ENCODE measurements at places on chromosomes 16 and 17.

DNA sequence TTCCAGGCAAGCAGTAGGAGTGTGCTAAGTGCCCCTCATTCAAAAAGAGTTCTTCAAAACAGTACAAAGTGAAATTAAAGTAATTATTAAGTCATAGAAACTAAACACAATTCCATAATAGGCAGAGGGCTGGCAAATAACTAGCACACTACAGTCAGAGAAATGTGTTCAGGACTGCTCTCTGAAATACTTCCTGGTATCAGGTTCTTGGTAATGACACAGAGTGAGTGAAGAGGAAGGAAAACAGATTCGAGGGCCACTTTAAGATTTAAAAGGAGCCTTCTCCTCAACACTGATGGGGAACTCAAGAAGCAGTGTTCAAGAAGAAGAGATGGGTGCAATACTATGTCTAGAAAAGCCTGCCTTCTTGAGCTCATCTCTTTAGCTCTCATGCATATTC, 139.2 kb downstream of the TOX3 start:
- no peak for DNase-seq

DNA sequence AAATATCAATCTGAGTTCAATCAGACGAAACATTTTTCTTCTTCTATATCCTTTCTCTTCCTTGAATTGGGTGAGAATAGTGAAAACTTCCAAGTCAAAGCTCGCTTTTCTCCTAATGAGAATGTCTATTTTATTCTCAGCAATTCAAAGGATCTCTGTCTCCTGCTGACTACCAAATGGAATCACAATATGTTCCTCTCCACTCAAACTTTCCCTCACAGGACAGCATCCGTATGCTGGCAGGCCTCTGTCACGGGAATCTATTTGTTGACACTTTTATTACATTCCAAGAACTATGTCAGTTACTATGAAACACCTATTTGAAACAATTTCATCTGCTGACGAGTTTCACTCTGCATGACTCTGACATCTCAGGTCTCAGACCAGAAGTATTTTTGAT, 1196.6 kb downstream of the CDH11 start:
- no peak for DNase-seq

- no peak for DNase-seq
Observed at GRCh38 chr17:79752175-79752574, 21.4 kb downstream of the ENPP7 start.

DNA sequence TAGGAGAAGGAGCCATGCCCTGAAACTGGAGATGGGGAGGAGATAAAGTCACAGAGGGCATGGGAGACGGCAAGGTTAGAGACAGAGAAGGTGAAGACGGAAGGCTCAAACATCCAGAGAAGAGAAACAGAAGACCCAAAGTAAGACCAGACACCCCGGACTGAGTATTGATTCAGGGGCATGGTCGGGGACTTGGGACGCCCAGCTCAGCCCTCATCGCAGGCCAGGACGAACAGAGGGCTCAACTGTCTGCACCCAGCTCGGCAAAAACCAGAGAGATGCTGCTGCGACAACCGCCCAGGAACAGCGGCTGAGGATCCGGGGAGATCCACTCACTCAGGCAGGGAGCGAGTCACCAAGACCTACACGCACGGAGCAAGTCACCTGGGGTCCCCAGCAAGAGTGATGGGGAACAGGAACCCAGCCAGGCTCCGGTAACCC, 999 bp downstream of the XYLT1 start:
- no peak for DNase-seq

DNA sequence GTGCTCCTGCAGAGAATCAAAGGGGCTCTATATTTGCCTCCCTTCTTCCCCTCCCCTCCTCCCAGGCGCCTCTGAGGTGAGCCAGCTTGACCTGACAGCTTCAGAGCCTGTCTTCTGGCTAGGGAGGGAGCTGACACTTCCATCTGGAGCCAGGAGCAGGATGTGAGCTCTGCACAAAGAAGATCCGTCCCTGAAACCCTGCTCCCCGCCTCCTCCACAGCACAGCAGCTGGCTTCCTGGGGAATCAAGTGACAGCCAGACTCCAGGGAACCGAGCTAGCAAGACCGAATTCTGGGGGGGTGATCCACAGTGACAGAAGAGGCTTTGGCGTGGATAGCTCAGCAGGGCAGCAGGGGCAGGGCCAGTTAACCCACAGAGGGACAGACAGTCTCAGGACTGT, 37.2 kb downstream of the CCDC182 start:
- DNase-seq: no peak

GRCh38 chr17:64225410-64225809, 37.6 kb downstream of the TEX2 start:
- no peak for DNase-seq

DNA sequence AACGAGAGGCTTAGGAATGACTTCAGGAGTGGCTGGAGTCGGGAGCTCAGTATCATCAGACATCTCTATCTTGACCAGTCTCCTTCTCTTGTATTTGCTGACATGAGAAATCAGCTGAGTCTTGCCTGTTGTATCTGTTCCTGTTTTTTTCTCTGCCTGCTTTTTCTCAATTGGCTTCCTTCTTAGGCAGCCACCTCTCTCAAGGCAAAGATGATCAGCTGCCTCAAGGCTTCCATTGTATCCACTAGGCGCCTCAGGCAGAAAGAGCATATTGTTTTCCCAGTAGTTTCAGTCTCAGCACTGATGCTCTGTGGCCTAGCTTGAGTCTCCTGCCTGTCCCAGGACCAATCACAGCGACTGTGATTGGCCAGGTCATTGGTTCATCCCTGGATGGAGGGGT, 306.2 kb downstream of the CPPED1 start:
- no peak for DNase-seq

DNA sequence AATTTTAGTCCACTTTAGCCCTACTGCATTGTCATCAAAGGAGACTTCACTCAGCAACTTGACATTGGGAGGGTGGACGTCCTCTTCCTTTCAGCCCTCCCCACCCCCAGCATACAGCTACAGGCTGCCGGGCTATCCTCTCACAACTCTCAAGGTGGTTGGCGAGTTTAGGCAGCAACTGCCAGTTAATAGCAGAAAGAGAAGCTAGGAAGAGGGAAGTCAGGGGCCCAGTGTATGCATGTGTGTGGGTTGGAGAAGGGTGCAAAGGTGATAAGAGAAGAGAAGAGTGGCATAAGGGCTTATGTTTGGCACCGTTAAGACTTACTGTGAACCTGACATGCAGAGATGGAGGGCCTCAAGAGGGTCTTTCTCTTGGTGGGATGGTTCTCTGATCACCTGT, 31.8 kb downstream of the CCL4 start:
- DNase-seq: no peak

DNA sequence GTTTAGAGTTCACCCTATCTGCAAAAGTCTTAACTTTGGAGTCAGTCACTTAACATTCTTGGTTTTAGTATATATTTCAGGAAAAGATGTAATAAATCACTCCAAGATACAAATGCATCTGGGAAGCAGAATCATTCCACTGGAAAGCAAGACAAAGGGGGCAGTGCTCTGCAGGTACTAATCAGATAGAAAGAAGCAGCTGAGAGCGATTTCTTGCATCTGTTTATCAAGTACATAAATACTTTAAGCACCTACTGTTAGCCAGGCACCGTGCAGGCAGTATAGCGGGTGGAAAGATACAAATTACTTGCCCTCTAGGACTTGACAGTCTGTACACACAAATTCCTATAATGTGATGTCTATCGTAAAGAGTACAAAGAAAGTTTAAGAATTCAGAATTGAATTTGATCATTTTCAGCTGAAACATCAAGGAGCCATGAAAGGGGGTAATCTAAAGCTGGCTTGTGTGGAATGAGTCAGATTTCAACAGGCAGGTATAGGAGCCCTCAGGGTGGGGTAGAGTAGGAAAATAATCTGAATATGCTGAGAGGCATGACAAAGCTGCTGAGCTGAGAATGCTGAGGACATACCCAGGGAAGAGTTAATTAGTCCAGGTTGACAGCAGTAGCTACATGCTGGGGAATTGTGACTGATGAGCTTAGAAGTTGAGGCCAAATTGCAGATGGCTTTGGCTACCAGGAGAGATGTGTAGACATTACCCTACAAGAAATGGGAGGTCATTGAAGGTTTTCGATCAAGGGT, 110.2 kb downstream of the CA10 start:
- DNase-seq: no peak

DNA sequence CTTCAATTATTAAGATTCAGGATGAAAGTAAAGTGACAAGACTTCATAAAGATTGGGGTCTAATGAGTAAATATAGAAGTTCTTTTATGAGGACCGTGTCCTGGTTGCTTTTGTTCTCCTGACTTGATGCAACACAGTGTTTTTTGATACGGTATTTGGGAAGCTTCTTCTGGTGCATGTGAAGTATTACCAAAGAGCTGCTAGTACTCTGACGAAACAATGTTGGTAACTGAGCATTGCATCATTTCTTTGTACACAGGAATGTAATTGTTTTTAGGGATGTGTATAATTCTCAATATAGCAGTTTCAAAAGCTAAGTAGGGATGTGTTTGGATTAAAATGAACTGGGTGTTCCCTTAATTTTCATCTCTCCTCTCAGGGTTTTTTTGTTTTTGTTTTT, 15.9 kb downstream of the KPNB1 start:
- DNase-seq: no peak

DNA sequence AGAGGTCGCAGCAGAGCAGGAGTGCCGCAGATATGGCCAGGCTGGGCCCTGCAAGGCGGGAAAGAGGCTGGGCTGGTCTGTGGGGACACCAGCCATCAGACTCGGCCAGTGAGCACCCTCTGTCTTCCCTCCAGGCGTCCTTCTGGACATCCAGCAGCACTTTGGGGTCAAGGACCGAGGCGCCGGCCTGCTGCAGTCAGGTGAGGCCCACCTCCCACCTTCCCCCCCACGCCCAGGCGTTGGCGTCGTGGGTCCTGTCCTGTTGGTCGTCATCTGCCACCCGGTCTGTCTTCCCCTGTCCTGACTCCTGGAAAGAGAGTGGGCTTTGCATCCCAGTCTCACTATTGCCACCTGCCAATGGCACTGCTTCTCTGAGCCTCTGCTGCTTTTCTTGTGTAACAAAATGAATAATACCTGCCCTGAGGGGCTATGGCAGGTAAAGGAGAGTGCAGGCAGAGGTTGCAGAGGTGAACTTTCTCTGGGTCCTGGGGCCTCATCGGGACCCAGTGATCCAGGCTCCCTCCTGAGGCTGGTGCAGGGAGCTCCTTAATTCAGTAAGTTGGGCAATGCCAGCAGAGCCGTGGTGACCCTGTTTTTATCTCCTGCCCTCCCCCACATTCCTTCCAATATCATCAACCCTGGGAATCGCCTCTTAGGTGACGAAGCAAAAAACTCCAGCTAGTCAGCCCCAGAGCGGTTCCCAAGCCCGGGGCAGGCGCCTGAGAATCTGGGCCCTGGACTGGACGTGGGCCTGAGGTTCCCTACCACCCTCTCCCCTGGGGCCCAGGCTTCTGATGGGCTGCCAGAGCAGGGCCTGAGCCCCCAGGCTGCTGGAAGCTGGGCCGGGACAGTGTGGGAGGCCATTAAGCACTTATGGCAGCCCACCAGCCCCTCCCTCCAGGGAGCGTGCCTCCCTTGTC, 14.7 kb downstream of the SPNS2 start:
- no peak for DNase-seq

DNA sequence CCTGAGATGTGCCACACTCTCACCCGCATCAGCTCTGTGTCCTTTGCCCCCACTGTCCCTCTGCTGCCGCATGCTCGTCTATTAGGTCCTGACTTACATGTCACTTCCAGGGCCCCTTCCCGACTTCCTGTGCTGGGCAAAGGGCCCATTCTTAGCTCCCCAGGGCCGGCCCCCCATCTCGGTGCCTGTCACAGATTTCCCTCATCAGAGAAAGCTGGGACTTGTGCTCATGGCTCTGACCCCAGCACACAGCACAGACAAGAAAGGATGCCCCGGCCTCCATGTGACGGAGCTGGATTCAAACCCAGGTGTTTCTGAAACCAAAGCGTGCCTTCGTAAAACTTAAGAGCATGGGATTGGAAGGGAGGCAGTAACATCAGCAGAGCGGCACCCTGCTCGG, 5.9 kb upstream of the MAPK7 start:
- DNase-seq: no peak

DNA sequence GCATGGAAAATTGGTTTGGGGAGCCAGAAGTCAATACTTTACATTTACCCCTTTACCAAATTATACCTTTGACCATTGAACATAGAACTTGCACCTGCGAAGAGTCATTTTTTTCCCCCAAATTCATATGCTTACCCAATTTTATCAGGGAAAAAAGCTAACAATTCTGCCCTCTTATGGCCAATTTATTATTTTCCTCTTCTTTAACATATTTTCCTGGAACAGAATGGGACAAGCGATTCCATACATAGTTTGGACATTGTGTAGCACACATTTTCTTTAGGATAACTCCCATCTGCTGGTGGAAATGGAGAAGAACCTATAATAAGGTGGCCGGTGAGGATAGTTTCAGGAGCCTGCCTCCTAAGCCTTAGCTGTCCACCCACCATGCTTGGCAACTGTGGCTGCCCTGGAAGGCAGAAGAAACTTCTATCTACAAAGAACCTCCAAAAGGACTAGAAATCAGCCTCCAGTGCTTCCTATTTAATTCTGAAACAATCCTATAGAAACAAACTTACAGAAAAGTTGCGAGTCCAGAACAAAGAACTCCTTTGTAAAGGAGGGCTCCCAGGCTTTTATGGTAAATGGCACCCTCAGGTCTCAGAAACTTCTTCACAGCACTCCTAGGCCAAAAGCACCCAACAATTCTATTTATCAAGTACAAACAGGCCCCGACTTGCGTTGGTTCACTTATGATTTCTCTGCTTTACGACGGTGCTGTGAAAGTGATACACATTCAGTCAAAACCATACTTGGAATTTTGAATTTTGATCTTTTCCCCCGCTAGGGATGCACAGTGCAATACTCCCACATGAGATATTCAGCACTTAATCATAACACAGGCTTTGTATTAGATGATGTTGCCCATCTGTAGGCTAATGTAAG, 64.1 kb upstream of the CACNG4 start:
- no peak for DNase-seq

DNA sequence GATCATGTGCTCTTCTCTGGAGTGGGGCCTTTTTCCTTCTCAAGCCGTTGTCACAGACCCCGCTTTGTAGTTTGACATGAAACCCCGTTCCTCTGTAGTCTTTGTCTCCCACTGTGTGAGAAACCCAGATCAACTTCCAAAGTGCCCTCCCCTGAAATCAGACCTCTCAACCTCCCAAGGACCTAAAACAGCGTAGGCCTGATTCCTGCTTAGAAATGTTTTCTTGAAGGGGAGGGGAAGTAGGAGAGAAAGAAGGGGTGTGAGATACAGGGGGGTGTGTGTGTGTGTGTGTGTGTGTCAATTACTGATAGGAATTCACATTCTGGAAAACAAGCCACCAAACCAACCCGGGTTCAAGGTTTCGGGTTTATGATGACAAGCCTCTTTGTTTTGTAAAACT, 1.4 kb downstream of the UBE2O start:
- DNase-seq: no peak

GRCh38 chr17:81396278-81396721, 1.0 kb downstream of the BAHCC1 start:
- no peak for DNase-seq
